ENCODE measurements at places on chromosomes 5 and 9. TPM values are rescaled to one million over a fixed set of nuclear protein-coding genes. Genes with fewer than 3 reads are reported as not detected.

DNA sequence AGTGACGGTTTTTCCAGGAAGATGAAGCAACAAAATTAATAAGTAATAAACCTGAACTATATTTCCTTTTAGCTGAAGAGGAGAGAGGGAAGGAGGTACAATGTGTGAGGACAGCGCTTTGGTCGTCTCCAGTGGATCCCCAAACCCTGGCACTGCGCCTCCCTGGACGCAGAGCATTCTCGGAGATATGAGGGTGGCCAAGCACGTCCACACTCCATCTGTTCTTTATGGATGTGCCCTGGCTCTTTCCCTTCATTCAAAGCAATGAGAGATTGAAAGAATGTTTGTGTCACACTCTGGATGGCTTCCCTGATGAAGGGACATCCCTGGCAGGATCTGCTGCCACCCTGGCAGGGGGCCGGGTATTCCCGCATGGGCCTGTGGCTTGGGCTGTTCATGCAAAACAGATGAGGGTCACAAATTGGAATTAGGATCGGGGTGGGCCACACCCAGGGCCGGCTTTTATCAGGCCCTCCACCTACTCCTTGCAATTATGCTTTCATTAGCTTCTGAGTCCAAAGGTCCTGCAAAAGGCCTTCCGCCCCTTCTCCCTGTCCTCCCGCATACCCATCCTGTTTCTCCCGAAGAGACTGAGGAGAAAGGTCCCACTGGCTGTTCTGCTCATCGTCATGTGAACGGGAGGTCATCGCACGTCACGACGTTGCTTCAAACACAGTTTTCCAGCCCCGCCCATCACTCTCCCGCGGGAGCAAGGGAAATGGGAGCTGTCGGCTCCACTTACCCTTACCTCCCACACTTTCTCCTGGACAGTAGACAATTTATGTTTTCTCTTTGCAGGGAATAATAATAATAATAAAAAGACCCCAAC lies 286.1 kb upstream of the IRX4 start:
- DNase-seq, result no peak

DNA sequence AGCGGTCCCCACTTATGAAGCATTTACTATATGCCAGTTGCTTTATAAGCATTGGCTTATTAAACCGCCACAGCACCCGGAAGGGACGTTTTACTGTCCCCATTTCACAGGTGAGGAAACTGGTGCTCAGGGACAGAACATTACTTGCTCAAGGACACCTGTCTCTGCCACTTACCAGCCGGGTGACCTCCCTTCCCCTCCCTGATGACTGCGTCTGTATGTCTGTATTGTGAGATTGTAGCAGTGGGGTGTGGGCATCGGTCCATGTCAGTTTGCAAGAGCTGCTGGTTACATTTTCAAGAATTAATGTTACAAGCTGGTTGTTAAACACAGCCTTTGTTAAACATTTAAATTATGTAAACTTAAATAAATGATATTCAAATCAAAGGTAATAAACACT lies 77.6 kb upstream of the LMX1B start:
- no peak for DNase-seq

Gene CDHR2
- 4.1 TPM for total RNA-seq

Gene SOX30
- not detected for total RNA-seq

Gene GPR150
- not detected for total RNA-seq

All from type B pancreatic cell (in vitro differentiated cells).